ENCODE measurements at places on chromosomes 16 and 17.

GRCh38 chr17:40323391-40324381 lies 14.7 kb downstream of the RARA start:
- DNase-seq: peak; percentile 82

GRCh38 chr16:31537362-31538242 lies 9.9 kb downstream of the AHSP start:
- DNase-seq: no peak

GRCh38 chr16:68447653-68448359 lies 502 bp downstream of the SMPD3 start:
- DNase-seq: no peak

DNA sequence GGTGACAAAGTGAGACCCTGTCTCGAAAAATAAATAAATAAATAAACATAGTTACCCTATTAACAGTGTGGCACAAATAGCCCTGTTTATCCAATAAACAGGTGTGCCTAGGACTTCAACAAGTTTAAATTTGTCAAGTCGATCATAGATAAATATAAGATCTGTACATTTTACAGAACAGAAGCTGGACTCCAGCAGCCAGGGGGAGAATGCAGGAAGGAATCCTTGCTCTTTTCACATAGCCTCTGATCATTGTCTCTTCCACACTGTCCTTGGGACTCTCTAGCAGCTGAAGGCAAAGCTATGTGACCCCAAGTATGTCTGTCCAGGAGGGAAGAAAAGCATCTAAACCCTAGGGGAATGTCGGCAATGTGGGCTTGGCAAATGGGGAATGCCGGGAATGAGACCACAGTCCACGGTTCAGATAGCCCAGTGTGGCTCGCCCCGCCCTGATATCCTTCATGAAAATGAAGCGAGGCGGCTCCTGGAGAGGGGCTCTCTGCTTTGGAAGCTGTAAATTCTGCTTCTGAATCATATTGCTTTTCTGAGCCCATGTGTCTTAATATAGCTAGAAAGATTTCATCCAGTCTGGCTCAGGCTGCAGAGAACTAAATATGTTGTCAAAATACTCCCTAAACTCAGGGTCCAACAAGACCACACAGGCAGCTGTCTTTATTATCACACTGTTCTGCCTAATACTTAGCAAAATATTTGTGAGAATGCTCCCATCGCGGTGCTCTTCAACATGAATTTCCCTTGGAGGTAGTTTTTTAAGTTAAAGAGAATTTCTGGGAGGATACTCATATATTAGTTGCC lies 24.9 kb upstream of the GRB2 start:
- no peak for DNase-seq

DNA sequence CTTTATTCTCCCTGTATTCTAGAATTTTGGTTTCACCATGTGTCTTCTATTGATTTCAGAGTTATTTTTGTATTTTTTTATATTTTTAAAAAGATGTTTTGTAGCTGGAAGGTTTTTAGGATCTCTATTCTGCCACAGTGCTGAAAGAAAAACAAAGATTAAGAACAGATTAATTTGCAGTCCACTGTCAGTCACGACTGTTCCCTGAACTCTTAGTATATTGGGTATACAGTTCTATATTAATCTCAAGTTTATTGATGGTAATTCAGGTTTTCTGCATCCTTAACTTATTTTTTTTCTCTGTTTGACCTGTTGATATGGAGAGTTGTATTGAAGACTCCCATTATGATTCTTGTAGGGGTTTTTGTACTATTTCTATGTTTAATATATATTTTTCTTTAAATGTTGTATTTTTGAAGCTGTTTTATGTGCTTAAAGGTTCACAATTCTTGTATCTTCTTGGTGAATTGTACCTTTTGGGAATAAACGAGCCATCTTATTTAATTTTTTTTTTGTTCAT lies 2.9 kb downstream of the SPECC1 start:
- DNase-seq: no peak

DNA sequence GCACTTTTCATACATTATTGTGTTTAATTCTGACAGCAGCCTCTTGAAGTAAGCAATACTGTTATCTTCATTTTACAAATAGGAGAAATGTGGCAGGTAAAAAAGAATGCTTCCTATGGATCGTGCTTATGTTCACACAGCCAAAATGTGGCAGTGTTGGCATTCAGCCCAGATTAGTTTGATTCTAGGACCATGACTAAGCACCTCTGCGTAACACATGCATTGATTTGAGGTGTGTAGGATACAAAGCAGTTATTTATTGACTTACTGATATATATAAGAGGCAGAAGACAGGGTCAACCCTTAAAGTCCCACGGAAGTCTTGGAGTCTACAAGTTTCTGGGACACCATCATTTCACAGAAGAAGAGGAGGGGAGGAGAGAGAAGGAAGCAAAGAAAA lies 1144.4 kb upstream of the GOT2 start:
- DNase-seq: no peak

DNA sequence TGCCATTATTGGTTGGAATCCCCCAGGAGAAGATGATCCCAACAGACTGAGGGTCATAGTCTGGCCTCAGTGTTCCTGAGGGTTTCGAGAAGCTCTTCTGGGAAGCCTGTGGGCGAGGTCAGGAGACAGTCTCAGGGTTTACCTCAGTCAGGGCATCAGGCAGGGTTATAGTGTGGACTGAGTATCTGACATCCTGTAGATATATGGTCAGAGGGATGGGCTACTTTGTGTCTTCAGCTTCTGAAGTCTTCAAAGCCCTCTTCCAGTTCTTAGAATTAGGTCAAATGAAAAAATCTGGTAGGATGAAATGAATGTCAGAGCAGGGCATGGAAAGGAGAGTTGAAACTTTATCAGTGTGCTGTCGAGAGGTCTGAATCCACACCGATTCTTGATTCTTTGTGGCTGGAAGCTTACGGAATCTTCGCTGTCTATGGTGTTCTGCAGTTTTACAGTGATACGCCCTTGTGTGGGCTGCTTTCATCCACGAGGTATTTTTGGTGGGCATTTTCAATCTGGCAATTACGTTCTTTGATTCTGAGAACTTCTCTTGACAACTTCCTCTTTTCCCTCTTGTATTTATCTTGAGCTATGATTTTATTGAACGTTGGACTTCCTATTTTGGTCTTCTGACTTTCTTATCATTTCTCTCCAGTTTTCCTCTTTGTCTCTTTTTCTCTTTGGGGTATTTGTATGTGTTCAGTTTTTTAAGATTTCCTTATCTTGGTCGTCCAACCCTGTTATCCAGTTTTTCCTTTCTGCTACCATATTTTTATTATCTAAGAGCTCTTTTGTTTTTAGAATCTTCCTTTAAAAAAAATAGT lies 30.4 kb downstream of the BPTF start:
- no peak for DNase-seq

DNA sequence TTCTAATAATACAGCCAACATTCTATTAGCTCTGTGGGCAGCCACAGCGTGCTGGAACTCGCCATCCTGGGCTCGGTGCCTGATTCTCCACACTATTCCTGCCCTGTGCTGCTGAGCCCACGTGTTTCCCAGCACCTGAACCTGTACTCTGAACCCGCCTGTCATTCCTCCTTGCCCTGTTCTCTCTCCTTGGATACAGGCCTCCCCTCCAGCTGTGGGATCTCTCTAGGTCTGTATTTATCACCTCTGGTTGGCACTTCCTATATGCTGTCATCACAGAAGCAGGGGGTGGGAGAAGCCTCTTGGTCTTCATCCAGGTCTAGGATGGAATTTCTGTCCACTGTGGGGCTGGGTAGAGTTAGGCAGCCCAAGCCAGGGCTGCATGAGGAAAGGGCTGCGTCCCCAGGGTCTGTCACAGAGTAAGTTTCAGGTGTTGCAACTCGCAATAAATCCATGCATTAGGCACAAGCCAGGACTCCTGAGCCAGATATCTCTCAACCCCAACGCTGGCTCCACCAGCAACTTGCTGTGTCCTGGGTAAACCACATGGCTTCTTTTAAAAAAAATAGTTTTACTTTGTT lies 56.0 kb downstream of the ABAT start:
- DNase-seq: no peak

GRCh38 chr16:1080801-1081733 lies 8.5 kb downstream of the SSTR5 start:
- DNase-seq: no peak

DNA sequence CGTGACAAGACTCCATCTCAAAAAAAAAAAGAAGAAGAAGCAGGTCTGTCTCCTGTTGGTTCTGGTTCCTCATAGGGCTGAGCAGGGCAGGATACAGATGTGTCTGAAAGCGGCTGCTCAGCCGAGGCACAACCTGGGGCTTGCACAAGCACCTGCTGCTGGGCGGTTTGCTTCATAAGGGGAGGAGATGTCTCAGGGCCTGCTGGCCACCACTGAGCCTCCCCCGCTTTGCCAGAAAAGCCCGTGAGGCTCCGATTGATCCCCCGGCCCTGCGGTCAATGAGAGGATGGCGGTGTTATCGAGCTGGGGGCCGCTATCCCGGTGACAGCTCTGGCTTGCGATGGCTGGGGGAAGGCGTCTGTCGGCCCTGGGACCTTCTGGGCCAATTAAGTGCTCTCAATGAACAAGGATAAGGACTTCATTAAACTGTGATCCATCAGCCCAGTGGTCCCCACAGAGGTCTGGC lies 162.0 kb downstream of the SDK2 start:
- DNase-seq: no peak

DNA sequence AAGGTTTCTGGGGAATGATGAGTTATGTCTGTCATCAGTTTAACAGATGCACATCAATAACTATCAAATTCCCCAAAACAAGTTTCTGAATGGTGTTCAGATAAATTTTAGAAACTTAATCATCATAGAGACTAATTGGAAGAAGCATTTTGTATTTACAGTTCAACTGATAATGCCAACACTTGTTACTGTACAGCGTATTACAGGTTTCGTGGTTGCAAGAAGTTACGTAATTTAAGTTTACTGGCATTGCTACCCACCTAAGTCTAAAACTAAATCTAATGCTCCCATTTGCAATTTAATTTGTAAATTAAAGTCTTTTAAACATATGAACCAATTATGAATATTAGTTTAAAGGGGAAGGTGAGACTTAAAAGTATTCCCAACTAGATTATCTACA lies 3.0 kb downstream of the SRSF1 start:
- DNase-seq: no peak

GRCh38 chr17:9435165-9435564 lies 140.5 kb downstream of the STX8 start:
- no peak for DNase-seq

DNA sequence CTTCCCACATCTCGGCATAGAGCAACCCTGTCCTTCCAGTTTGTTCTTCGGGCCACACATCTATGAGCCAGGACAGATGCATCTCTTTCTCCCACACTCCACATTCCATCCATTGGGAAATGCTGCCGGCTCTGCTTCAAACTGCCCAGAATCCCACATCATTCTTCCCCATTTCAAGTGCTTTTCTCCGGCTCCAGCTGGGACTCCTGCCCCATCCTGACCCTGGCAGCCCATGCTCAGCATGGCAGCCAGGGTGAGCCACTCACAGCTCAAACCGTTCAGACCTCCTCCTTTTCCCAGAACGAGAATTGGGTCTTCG lies 132.8 kb upstream of the SDK2 start:
- DNase-seq: no peak

DNA sequence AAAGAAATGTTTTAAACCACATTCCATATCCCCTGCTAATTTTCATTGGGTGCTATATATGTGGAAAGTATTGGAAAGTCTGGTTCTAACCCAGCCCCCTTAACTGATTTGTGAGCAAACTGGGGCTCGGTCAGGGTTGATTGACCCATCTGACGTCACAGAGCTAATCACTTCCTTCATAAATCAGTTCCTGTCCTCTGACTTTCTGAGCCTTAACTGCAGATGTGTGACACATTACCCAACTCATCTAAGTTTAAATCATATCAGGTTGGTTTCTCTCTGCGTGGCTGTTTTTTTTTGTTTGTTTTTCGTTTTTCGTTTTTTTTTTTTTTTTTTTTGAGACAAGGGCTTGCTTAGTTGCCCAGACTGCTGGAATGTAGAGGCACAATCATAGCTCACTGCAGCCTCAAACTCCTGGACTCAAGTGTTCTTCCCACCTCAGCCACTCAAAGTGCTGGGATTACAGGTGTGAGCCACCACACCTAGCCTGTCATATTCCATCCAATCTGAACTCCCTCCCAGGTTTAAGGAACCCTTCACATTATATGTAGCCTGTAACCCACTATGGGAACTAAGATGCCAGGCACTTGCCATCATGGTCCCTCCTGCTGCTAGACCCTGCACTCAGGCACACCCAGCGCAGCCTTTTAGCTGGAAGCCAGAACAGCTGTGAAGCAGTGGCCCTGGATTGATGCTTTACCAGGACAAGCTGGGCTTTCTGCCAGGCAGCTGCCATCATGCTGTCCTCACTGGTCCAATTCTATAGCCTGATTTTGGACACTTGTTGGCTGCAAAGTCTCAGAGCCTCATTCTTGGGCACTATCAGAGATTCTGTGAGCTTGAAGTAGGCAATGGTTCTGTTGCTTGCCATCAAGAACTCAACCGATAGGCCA lies 6.9 kb upstream of the BPTF start:
- no peak for DNase-seq

DNA sequence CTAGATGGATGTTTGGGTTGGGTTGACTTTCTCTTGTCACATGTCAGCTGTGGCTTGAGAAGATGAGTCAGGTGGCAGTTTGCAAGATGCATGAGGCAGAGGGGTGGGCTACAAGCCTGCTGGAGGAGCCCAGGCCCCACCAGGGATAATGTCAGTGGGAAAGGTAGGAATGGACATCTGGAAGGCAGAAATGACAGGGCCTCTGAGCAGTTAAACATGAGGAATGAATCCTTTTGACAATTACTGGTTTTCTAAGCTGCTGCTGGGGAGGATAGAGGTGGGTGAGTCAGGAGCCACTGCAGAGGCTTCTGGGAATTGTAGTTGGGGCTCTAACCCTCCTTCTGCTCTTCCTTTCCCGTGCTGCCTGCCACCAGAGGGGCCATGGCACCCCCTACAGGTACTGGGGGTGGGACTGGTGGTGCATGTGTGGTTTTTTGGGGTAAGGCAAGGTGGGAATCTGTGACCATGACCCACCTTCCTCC lies 15.7 kb downstream of the SLC52A1 start:
- peak; percentile 39 for DNase-seq

DNA sequence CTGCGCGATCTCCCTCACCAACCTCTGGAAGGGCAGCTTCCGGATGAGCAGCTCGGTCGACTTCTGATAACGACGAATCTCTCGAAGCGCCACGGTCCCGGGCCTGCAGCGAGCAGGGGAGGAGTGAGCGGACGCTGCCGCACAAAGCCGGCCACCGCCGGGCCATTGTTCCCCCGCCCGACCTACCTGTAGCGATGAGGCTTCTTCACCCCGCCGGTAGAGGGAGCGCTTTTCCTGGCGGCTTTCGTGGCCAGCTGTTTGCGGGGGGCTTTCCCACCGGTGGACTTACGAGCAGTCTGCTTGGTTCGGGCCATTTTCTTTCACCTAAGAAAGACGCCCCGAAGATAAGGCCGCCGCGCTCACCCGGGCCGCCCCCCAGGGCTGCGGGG lies 5.8 kb upstream of the UNK start:
- no peak for DNase-seq

DNA sequence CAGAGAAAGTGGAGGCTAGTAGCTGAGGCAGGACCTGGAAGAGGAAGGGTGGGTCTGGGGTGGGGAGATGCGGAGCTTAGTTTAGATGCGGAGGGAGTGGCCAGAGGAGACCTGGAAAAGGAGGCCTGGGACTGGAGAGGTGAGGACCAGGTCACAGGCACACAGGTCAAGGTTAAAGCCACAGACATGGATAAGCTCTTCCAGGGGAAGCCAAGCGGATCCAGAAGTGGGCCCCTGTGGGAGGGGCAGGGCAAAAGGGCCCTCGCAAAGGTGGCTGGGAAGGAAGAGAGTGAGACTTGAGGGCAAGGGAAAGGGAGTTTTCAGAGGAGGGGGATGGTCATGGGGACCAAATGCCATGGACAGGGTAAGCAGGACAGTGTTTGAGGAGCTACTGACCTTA lies 13.9 kb upstream of the MLLT6 start:
- DNase-seq: no peak

All from CD4-positive, alpha-beta T cell treated with Interleukin-2 at 100 ng/mL for 4 hours (primary cell).